Ovary (tissue), 10 donors: ENCODE measurements at places on chromosomes 4 and X.

GRCh38 chr4:146488495-146489174, 33.1 kb downstream of the SLC10A7 start:
- DNase-seq = no peak
- H3K36me3 ChIP-seq = no peaks in the 10 kb centered on the region
- H3K4me3 ChIP-seq = no peak overlapping the region
- no peak overlapping the region for H3K27ac ChIP-seq
- no peaks in the 10 kb centered on the region for H3K4me1 ChIP-seq
- H3K27me3 ChIP-seq = no peaks in the 10 kb centered on the region

- no peaks in the 10 kb centered on the region for H3K27me3 ChIP-seq
- H3K4me1 ChIP-seq = peaks cover 2% of the 10 kb centered on the region
- DNase-seq = no peak
- no peaks in the 10 kb centered on the region for H3K36me3 ChIP-seq
- H3K4me3 ChIP-seq = no peak overlapping the region
These were observed 20.1 kb upstream of the CSF2RA start for GRCh38 chrX:1248331-1249061.

DNA sequence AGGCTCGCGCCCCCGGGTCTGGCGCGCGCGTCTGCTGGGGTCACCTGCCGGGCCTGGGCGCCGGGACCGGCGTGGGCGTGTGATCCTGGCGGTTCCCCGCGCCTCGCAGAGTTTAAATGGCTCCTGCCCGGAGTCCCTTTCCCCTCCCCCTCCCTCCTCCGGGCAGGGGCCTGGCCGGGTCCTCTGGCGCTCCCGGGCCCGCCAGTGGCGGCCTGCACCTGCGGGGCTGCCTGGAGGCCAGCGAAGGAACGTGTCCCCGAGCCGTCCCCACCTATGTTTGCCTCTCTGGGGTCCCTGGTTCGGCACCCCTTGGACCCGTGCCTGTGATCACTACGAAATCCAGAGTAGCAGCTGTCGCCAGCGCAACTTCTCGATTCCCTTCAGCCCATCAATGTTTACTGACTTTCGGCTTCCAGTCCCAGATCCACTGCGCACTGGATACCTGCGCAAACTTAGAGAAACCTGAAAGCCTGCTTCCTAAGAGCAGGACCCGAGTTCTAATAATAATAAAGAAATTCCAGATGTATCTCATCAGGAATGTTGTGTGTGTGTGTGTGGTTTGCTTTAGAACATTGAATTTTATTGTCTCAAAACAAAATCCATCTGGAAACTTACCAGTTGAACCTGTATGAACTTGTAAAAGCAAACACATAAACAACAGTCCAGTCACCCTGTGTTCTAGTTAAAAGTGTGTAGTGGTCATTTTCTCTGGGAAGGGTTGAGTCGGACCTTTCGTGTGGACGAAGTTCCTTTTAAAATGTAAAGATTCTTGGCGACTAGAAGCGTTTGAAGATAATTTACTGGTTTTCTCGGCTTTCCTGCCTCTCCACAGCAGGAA, 788 bp downstream of the SHROOM2 start:
- H3K4me1 ChIP-seq = peaks cover 6% of the 10 kb centered on the region
- no peaks in the 10 kb centered on the region for H3K27me3 ChIP-seq
- H3K36me3 ChIP-seq = no peaks in the 10 kb centered on the region
- peak overlapping the region; percentile 38 for H3K4me3 ChIP-seq
- peak; percentile 39 for DNase-seq

DNA sequence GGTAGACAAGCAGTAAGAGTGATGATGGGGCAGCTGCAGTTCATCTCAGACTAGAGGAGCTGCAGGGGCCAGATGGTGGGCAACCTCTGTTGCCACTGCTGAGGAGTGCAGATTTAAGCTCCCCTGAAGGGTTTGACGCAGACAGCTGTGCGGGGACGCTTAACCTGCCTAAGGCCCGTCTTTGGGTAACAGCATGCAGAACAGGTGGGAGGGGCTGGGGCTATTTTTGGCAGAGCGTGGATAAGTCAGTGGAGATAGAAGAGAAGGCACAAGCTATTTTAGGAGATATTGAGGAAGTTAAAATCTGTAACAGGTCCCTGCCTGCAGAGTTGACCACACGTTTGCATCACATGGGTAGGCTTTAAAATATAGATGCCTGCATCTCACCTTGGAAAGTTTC, 10.5 kb downstream of the CD99 start:
- H3K27ac ChIP-seq = no peak overlapping the region
- H3K27me3 ChIP-seq = no peaks in the 10 kb centered on the region
- no peaks in the 10 kb centered on the region for H3K36me3 ChIP-seq
- DNase-seq = no peak
- H3K4me3 ChIP-seq = no peak overlapping the region

GRCh38 chr4:179855469-179855868, 2387.7 kb upstream of the TENM3 start:
- H3K27me3 ChIP-seq = no peaks in the 10 kb centered on the region
- H3K27ac ChIP-seq = no peak overlapping the region
- no peaks in the 10 kb centered on the region for H3K36me3 ChIP-seq
- H3K4me1 ChIP-seq = no peaks in the 10 kb centered on the region

DNA sequence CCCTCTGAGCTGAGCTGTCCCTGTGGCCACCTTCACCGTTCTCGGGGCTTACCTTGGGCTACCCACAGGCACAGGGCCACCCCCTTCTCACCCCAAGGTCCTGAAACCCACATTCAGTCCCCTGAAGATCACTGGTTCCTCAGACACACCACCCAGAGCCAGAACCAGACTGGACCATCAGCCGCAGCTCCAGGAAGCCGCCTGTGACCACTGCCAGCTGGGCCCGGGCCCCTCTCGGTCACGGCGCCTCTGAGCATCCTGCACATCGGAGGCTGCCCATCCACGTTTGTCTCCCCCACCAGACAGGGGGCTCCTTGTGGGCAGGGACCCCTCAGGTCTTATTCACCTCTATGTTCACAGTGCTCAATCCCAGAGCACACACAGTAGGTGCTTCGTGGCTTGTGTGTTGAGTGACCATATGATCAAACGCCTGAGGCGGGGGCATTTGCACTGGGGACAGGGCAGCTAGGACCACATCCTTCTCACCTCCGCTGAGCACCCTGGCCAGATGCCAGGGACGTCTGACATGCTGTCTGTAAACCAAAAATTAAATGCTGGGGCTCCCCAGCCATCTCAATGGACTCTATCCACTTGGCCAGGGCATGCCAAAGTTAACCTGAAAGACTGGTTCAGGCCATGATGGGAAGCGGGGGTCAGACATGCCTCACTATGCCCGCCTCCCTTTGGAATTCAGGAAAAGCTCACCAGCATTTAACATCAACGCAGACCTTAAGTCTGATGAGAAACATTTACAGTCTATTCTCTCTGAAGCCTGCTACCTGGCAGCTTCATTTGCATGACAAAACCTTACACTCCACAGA, 109.4 kb upstream of the AFAP1 start:
- no peak overlapping the region for H3K27ac ChIP-seq
- H3K4me3 ChIP-seq = no peak overlapping the region
- H3K36me3 ChIP-seq = no peaks in the 10 kb centered on the region
- peaks cover 3% of the 10 kb centered on the region for H3K4me1 ChIP-seq
- no peaks in the 10 kb centered on the region for H3K27me3 ChIP-seq

GRCh38 chr4:44845993-44846392, 119.6 kb upstream of the GNPDA2 start:
- H3K4me1 ChIP-seq = no peaks in the 10 kb centered on the region
- no peaks in the 10 kb centered on the region for H3K27me3 ChIP-seq
- H3K4me3 ChIP-seq = no peak overlapping the region
- no peaks in the 10 kb centered on the region for H3K36me3 ChIP-seq
- no peak overlapping the region for H3K27ac ChIP-seq
- no peak for DNase-seq

GRCh38 chr4:88746206-88746605, 48.6 kb upstream of the NAP1L5 start:
- no peaks in the 10 kb centered on the region for H3K27me3 ChIP-seq
- H3K4me3 ChIP-seq = no peak overlapping the region
- DNase-seq = no peak
- no peaks in the 10 kb centered on the region for H3K36me3 ChIP-seq
- no peaks in the 10 kb centered on the region for H3K4me1 ChIP-seq
